ENCODE measurements at places on chromosomes 4 and X. TPM values are rescaled to one million over a fixed set of nuclear protein-coding genes. Genes with fewer than 3 reads are reported as not detected.

The GABRG1 gene
- not detected for total RNA-seq

DNA sequence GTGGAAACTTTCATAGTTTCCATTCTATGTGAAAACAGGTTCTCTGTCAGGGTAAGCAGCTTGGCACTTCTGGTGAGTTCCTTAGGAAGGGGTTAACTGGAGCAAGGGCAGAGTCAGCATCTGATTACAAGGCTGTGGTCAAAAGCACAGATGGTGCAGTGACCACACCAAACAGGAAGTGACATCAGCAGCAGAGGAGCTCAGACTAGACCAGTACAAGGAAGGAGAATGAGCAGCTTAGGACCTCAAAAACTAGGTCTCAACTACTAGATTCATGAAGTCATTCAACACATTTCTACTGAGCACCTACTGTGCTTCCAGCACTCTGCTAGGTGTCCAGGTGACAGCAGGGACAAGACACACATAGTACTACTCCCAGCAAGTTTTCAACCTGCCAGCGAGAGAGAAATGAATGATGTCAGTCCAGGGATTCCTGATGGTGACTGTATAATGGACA lies 130.2 kb downstream of the AMELX start:
- DNase-seq = no peak

DNA sequence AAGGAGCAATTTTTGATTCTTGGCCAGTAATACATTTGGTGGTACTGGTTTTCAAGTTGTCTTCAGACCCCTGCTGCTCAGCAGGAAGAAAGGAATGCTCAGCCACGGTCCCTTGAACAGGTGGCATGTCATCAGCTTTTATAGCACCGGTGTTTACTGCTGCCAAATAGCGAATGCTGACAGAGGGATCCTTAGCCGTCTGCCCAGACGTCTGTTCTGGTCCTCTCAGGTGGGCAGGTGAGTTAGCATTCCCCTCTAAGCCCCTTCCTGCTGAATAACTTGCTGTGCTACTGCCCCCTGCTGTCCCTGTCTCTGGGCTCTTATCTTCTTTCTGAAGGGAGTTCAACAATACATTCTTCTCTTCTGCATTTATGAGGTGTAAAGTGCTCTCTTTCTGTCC lies 28.4 kb downstream of the BOD1L1 start:
- no peak for DNase-seq

DNA sequence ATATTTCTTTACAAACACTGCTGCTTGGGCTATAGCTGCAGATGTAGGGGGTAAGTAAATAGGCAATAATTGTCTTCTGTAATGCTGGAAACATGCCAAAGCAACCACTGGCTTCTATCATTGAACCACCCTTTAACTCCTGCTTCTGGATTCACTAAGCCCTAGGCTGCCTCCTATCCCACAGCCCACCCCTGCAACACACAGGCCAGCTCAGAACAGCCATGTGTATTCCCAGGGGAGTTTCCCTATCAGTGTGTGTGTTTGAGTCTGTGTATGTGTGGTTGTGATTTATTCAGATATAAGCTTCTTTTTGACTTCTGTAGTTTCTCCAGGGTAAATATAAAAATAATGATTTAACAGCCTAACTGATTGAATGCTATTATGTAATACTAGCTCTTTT lies 291.3 kb downstream of the PCDH10 start:
- no peak for DNase-seq

- no peak for DNase-seq
Measured at GRCh38 chrX:110222497-110223257, 95.2 kb downstream of the AMMECR1 start.

All from Caki2 (cell line).